ENCODE measurements at places on chromosomes 1 and 21. TPM values are rescaled to one million over a fixed set of nuclear protein-coding genes. Genes with fewer than 3 reads are reported as not detected.

Gene HIVEP3
- total RNA-seq, result 0.57 TPM

- no peak for DNase-seq
Measured at GRCh38 chr1:17520041-17520440, 19.5 kb upstream of the ARHGEF10L start.

- no peak for DNase-seq
Measured at GRCh38 chr1:220219865-220220698, 52.2 kb downstream of the RAB3GAP2 start.

Gene LIN28A
- 1,150 TPM for total RNA-seq

Gene SPATA45
- 0.73 TPM for total RNA-seq

Gene SNIP1
- total RNA-seq, result 18.3 TPM

GRCh38 chr1:221200464-221200863, 321.2 kb downstream of the HLX start:
- DNase-seq, result no peak

Gene SPATA17
- 0.46 TPM for total RNA-seq

Gene RASSF5
- total RNA-seq, result 1.7 TPM
